ENCODE measurements at places on chromosomes 3 and 15.

DNA sequence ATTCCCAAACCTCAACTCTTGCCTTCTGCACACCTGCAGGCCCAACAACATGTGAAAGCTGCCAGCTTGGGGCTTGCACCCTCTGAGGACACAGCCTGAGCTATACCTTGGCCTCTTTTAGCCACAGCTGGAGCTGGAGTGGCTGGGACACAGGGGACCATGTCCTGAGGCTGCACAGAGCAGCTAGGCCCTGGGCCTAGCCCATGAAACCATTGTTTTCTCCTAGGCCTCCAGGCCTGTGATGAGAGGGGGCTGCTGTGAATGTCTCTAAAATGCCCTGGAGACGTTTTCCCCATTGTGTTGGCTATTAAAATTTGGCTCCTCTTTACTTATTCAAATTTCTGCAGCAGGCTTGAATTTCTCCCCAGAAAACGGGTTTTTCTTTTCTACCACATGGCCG, 7.2 kb downstream of the ZKSCAN7 start:
- DNase-seq: no peak

DNA sequence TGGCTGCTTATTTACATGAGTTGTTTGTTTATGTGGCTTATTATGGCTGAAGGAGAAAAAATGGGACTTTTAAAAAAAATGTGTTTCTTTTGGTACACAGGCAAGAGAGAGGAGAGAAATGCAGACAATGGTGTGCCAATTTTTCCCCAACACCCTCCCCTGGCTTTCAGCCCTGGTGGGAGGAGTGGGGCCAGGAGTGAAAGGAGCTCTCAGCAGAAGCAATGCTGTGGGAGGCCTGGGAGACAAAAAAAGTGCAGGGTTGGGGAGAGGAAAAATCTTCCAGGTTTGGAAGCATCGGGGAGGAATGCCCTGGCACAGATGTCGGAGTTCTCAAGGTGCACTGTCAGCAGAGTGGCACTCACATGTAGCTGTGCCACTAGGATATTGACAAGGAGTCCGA, 117.7 kb upstream of the FOXB1 start:
- DNase-seq: no peak

- no peak for DNase-seq
These were observed 393.2 kb downstream of the SOX2 start for GRCh38 chr3:182104881-182105280.

GRCh38 chr3:75180235-75180944, 483.7 kb upstream of the FRG2C start:
- no peak for DNase-seq

DNA sequence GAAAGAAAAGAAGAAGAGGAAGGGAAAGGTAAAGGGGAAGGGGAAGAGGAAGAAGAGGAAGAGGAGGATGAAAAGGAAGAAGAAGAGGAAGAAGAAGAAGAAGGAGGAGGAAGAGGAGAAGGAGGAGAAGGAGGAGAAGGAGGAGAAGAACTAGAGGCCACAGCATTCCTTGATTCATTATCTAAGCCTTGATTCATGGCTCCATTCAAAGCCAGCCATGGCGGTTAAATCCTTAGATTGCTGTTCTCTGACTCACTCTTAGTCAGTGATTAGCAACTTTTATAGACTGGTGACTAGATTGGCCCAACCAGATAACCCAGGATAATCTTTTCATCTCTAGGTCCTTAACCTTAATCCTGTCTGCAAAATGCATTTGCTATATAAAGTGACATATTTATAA, 47.6 kb downstream of the OSTN start:
- DNase-seq: no peak

DNA sequence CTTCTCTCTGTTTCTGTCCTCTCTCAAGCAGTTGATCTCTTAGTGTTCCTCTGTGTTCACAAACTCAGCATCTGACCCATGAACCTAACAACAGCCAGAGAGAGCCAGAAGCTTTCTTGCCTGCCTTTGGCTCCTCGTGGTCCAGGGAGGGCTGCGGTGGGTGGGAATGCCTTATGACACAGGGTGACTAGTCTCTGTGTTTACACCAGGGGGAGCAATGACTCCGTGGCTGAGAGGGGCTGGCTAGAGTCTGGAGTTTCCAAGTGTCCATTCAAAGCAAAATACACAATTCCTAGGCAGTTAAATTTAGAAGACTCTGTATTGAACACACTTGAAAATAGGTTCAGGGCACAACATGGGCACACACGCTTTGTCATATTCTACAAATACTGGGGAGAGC, 370.0 kb upstream of the FRG2C start:
- DNase-seq: no peak

DNA sequence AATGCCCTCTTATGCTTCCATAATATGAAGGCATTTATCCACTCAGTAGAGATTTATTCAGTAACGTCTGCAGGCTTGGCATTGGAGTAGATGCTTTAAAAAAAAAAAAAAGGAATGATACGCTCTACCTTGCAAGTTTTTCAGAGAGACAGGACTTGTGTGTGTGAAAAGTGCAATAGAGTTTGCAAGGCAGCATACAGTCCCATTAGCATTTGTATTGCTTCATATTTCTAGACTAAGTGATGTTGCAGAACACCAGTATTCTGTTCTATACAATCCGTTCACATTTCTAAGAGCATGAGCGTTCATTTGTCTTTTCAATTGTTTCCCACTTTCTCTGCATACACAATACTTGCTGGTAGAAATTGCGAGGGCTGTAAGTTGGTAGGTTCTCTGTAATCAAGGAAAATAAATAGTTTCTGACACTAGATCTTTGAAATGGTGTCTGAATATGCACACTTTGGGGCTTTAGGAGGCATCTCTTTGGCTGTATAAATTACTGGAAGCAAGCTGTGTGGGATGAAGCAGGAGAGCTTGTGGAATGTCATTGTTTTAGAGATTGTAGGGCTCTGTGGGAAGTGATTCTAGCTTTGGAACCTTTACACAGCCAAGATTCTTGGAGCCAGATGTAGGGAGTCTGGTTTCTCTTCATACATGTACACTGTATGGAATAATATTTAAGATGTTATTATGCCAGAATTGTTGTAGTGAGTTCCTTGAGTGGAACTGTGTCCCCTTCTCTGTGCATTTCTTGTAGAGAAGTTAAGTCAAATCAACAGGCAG, 262.7 kb downstream of the FEZF2 start:
- DNase-seq: no peak

- DNase-seq: no peak
These were observed 62.5 kb downstream of the IL20RB start for GRCh38 chr3:137020315-137020714.

DNA sequence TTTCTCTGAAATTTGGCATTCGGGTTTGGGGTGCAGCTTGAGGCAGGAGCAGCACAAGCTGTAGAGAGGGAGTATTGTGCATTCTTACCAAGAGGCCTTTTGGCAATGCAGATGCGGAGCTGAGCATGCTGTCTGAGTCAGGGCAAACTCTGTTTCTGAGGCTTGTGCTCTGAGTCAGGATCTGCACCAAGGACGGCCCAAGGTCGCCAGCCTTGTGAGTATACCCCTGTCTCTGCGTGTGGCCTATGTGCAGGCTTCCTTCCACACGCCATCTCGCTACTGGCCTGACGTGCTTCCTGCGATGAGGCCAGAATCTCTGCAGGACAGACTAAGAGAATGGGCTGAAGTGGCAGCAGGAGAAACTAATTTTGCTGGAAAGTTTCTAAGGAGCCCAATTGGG, 83.8 kb upstream of the ROPN1 start:
- DNase-seq: no peak
